RWPE1 (cell line): ENCODE measurements at places on chromosomes 16 and 17.

DNA sequence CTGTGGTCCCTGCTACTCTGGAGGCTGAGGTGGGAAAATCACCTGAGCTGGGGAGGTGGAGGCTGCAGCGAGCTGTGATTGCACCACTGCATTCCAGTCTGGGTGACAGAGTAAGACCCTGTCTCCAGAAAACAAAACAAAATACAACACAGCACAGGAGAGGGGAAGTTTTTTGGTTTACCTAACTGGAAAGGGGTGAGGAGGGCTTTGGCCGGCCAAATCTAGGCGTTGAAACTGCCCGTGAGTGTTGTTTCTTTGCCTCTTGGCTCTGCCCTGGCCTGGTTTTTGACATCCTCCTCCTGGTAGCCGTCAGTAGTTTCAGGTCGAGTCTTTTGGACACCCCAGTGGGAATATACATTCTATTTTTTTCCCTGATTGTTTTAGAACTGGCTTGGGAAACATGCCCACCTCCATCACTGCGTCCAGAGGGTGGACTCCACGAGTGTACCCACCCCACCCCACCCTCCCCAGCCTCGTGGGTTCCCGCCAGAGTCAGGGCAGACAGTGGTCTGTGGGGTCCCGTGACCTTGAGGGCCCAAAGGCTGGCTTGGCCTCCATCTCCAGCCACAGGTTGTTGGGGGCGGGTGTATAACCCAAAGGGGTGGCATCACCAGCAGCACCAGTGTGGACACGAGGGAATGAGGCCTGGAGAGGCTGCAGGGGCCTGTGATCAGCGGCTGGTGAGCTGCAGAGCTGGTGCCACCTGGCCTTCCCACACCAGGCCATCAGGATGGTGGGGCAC lies 42.7 kb downstream of the NT5M start:
- DNase-seq = no peak

DNA sequence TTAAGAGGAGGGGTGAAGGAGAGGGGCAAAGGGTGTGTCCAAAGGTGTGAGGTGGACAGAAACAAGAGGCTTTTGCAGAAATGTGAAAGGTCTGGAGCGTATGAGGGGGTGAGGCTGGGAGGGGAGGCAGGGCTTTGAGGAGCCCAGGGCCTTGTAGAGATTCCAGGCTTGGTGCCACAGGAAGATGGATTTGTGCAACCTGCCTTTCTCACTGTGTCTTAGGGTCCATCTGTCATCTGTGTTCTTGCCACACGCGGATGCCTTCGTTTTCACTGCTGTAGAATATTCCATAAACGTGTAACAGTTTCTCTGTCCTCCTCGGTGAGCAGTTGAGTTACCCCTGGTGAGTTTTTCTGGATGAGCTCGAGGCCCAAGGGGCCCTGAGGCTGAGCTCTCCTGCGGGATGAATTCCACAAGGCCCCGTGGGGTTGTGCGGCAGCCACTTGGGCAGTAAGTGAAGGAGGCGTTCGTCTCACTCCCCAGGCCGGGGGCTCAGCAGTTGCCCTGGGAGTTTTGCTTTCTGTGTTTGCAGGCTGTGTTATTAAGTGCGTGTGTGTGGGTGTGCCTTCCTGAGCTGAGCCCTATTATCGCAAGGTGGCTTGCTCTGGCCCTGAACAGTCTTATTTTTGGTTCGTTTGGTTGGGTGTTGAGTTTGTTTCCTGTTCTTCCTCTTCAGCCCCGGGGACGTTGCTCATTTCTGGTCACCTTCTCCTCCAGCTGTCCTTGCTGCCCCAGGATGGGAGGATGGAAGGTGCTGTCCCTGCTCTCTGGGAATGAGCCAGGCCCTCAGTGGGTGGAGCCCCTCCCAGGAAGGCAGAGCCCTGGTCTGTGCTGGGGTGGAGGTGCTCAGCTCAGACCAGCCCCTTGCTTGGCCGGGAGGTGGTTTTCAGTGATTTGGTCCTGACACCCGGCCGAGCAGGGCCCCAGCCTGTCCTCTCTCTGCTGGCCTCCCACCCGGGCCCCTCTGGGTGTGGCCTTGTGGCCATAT lies 28.4 kb downstream of the BAIAP2 start:
- DNase-seq = no peak

DNA sequence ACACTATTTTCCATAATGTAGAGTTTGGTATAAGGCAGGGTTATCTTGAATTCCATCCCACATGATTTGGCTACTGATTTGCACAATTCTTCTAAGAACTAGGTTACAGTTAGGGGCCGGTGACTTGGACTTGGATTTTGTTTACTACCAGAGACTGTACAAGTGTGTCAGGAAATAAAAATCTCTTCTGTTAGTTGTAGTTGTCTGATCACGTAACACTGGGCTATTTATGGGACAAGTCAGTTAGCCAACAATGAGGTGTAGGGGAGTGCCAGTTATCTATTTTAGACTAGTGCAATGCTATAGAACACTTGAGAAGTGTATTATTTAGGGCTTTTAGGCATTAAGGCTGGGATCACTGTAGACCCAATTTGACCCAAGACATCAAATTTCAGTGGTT lies 39.7 kb upstream of the GHDC start:
- no peak for DNase-seq

DNA sequence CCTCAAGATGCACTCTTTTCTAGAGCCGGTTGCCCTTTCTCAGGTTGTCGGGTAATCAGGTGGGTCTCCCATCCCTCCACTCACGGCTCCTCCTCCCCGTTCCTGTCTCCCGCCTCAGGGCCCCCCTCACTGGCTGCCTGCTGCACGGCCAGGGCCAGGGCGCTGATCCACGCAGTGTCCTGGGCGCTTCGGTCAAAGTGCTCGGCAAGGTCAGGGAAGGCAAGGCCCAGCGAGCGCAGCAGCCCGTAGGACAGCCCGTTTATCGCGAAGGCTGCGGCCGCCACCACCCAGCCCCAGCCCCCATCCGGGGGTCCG lies 753 bp downstream of the SLC16A11 start:
- no peak for DNase-seq

GRCh38 chr17:48546924-48547807 lies 2.3 kb upstream of the HOXB2 start:
- DNase-seq = no peak

- DNase-seq = no peak
Observed at GRCh38 chr16:30844346-30844670, 49.6 kb downstream of the BCL7C start.

GRCh38 chr17:14428648-14429029 lies 127.8 kb downstream of the HS3ST3B1 start:
- no peak for DNase-seq

DNA sequence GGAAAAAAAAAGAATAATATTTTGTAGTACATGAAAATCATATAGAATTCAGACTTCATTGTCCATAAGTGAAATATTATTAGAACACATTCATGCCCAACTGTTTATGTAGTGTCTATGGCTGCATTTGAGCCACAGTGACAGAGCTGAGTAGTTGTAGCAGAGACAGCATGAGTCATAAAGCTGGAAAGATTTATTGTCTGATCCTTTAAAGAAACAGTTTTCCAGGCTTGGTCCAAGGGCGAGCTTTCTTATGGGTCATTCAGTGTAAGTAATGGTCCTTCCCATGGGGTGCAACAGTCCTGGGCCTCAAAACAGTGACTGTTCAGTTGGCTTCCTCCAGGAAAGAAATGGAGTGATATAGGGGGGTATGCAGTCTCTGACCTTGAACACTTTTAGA lies 260.2 kb downstream of the HS3ST4 start:
- DNase-seq = no peak

GRCh38 chr16:8801701-8802100 lies 4.1 kb downstream of the PMM2 start:
- no peak for DNase-seq

- DNase-seq = no peak
Observed at GRCh38 chr17:71730871-71731270, 389.9 kb upstream of the SOX9 start.

GRCh38 chr16:87692756-87693155 lies 73.0 kb downstream of the KLHDC4 start:
- no peak for DNase-seq

DNA sequence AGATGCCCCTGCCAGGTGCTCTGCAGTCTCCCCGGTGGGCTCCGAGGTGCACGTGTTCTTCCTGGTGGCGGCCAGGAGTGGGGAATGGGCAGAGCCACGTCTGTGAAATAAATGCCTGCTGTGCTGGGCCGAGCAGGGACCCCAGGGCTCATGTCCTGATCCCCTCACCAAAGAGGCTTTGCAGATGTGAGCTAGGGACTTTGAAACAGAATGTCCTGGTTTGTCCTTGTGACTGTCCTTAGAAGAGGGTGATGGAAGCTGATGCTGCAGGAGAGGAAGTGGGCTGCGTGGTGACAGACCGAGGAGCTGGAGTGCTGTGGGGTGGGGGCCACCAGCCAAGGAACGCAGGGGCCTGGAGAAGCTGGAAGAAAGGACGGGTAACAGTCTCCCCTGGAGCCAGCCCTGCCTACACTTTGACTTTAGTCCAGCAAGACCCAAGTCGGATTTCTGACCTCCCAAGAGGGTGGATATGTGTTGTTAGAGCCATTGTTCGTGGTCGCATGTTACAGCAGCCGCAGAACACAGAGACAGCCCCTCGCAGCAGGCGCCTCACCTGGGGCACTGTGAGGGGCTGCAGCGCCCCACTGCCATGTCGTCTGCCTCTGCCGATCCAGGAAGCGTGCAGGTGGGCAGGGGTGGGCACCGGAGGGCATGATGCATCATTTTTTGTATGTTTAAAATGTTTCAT lies 217.9 kb upstream of the CIBAR2 start:
- DNase-seq = no peak

DNA sequence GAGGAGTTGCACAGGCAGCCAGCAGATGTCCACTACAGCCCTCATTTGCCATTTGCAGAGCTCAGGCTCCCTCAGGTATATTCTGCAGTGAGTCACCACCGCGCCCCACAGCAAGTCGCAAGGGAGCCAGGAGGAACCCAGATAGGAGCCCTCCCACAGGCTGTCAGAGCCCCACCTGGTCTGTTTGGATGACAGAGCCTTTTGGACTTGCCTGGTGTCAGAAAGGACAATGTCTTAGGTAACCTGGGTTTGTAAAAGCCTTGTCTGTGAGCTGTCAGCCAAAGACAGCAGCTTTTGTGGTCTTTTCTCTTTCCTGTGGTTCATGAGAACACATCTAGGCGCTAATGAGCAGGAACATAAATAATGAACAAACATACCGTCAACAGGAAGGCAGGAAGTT lies 70.9 kb downstream of the GNAO1 start:
- DNase-seq = peak; percentile 40

DNA sequence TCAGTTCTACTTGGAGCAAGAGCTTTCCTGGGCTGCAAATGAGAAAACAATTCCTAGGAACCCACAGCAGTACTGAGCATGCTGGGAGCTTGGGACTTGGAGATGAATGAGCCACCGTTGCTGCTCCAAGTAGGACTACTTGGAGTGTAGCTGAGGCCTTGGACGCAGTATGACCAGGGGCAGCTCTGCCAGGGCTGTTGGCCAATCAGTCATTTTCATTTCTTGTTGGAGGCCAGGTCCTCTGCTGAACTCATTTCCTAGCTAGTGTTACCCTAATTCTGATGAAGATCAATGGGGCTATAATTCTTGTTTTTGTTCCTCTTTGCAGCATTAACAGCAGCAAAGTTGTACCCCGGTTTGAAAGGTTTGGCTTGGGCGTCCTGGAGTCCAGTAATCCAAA lies 8.0 kb upstream of the LGALS9 start:
- DNase-seq = no peak

DNA sequence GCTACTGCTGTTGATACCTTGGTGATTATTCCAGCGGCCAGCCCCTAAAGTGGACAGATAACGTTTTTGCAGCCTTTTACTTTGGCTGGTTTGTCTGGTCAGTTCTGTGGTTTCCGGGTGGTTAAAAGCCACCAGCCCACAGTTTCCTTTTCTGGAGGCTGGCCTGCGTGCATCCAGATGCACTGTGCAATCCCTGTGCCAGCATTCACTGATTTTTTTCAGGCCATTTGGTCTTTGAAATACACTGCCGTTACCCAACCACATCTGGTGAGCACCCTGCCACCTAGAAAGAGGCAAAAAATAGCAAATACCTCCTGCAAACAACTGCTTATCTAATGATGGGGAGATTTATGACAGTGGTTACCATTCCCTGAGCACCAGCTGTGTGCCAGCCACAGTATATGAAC lies 797 bp downstream of the NUDT7 start:
- DNase-seq = no peak

- no peak for DNase-seq
Observed at GRCh38 chr16:57544124-57544653, 1.7 kb downstream of the ADGRG5 start.

DNA sequence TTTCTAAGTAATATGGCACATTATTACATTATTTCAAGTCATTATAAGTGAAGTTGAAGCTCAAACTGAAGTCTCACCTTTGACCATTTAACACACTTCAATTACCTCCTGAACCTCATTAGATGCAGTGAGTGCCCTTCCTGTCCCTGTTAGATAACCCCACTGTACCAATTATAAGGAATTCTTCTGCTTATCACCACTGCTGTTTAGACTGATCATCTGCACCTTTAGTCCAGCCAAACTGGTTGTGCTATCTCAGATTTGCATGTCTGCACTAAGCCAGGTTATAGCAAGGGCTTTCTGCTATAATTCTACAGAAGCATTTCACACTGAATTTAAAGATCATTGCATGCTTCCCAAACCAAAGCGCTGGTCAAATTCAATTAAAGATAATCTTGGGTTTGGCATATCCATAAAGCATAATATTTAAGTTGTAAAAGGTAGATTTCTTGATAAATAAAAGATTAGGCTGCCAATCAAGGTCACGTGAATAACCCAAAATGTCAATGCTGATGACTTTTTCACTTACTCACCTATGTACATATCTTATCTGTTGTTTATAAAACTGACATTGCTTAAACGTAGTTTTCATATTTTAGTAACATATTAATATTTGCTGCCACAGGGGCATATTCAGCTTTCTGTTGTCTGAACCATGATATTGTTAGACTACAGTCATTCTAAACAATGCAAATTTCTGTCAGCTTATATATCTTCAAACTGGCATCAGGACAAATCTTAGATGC lies 11.9 kb downstream of the ITFG1 start:
- DNase-seq = no peak

- no peak for DNase-seq
Observed at GRCh38 chr17:79630821-79631639, 20.2 kb upstream of the RBFOX3 start.

GRCh38 chr16:69890114-69890891 lies 60.8 kb upstream of the CLEC18A start:
- DNase-seq = no peak
